ENCODE measurements at places on chromosomes 5 and 9.

DNA sequence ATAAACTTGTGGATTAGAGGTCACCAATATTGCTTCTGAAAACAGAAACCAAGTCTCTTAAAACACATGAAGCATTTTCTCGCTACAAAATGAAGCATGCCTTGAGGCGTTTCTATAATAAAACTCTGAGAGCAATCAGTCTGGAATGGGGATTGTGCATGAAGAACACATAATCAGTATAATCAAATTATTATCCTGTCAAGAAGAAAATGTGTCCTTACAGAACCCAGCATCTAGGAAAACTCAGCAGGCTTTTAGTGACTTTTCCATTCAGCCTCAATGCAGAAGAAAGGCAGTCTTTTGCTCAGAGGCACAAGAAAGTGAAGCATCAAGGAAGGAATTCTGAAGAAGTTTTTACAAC, 121.9 kb downstream of the CDH18 start:
- no peak for DNase-seq

DNA sequence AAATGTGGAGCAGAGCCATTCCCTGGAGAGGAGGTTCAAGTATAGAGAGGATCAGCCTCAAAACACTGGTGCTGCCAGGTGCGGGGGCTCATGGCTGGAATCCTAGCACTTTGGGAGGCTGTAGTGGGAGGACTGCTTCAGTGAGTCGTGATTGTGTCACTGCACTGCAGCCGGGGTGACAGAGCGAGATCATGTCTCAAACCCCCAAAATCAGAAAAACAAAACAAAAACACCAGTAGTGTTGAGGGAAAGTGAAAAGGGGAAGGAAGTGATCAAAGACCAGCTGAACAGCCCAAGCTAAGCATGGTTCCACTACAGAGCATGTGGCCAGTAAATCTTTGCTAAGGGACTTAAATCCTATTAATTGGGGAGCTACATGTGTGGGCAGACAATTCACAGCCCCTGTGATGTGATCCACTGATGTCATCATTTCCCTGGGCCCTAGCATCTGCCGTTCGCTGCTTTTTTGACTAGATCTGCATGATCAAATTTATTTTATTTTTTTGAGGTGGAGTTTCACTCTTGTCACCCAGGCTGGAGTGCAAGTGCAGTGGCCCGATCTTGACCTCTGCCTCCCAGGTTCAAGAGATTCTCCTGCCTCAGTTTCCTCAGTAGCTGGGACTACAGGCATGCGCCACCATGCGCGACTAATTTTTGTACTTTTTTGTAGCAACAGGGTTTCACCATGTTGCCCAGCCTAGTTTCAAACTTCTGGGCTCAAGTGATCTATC, 2.7 kb upstream of the PCBD2 start:
- DNase-seq: no peak

DNA sequence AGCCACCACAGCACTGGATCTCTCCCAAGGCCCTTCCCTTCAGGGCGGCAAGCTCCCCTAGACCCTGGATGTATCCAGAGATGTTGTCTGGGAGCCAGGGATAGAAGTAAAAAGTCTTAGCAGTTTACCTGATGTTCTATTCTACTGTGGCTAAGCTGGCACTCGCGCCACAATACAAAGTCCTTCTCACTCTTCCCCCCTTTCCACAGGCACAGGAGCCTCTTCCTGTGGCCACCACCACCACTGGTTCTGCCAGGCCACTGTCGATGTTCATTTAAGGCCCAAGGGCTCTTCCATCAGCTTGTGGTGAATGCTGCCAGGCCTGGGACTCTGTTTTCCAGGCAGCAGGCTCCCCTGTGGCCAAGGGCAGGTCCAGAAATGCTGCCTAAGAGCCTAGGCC, 33.7 kb downstream of the MEGF9 start:
- DNase-seq: no peak

- no peak for DNase-seq
Observed at GRCh38 chr9:224582-225520, 10.2 kb downstream of the DOCK8 start.

GRCh38 chr9:2610985-2611384, 10.6 kb upstream of the VLDLR start:
- no peak for DNase-seq

All from activated naive CD4-positive, alpha-beta T cell treated with Interleukin-2 at 50 U/mL for 16 hours (primary cell).